Fibroblast of skin of back (primary cell): ENCODE measurements at places on chromosomes 1 and 21.
A peak's percentile ranks its signal among the peaks of the same experiment; 100 is the strongest.

DNA sequence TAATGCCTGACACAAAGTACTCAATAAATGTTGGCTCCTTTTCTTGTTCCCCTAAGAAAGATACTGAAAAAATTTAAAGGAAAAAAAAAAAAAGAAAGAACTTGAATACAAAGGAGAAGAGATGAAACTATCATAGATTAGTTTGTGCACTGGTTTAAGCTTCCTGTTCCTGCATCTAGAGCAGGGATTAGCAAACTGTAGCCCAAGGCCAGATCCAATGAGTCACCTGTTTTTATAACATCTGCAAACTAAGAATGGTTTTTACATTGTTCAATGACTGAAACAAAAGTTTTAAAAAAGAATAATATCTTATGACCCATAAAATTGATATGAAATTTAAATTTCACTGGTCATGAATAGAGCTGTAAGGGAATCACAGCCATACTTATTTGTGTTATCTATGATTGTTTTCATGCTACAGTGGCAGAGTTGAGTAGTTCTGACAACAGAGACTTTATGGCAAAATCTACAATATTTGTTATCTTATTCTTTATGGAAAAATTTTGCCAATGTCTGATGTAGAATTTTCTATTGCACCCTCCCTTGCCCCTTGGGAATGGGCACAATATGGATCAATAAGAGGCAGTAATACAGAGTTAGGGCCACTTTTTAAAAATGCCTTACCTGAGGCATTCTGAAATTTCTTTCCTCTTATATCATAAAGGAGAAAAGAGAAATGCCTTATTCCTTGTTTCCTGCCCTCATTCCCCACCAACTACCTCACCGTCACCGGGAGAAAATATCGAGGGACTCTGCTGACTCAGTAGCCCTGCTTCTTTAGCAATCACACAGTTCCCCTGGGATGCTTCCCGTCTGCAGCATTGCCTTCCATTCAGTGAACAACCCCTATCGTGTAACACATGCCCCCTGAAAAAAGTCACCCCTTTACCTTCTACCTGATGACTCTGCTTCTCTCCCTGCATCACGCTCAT lies 50.6 kb downstream of the WDR64 start:
- DNase-seq = peak; percentile 71

DNA sequence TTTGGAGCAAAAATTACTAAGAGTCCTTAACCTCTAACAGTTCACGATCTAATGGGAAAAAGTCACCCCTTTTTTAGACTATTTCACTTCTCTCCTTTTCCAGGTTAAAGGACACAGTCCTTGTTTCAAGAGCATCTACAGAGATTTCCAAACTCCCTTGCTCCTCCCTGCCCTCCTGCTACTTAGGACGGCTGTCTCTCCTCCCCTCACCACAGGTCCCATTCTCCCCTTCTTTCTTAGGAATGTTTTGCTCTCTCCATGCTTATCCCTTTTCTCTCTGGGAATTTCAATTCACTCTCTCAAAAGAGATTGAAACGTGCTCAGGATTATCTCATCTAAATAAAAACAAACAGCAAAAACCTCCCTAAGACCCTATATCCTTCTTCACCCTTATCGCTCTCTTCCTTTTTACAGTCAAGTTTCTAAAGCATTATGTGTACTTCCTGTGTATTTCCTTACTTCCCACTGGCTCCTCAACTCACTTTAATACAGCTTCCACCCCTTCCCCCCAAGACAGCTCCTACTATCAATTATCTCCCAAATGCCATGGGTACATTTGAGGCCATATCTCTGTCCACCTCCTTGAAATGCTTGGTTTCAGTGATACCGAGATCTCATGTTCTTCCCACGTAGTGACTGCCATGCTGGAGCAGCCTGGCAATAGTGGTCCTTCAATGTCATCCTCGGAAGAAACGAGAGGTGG lies 43.2 kb upstream of the ZNF281 start:
- no peak for DNase-seq

DNA sequence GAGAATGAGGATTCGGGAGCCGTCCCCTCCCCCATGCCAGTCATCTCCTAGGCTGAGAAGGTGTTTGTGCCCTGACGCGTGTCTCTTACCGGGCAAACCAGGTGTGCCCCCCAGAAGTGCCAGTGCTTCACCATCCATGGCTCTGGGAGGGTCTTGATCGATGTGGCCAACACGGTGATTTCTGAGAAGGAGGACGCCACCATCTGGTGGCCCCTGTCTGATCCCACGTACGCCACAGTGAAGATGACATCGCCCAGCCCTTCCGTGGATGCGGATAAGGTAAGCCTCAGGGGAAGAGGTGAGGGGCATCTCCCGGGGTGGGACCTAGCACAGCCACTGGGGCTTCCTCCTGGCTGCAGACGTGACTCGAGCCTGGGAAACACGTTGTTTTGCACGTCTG lies 959 bp downstream of the PADI6 start:
- DNase-seq = no peak

DNA sequence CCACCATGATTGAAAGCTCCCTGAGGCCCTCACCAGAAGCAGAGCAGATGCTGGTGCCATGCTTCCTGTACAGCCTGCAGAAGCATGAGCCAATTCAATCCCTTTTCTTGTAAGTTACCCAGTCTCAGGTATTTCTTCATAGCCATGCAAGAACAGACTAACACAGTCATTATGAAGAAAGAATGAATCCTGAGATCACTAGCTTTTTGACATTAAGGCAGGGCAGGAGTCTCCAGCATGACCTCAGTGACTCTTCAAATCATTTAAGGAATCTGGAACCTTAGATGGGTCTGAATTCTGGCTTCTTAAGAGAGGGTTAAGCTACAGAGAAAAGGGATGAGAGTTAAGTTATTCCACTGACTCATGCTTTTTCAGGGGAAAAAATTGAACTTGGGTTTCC lies 79.0 kb downstream of the PTPN14 start:
- peak; percentile 75 for DNase-seq

DNA sequence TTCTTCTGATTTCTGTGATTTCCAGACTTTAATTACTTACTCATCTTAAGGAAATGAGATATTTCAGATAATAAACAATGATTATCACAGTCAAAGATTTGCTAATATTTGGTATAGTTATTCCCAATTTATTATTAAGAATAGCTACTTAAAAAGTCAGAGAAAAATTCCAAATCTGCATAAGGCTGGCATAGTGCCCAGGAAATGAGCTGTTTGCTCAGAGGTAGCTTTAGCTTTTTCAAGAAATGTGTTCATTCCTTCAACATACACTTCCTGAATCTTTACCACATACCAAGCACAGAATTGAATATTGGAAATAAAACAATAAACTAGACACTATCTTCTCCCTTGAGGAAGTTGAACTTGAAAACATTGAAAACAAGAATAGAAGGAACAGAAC lies 44.3 kb upstream of the KCNK1 start:
- peak; percentile 4 for DNase-seq

DNA sequence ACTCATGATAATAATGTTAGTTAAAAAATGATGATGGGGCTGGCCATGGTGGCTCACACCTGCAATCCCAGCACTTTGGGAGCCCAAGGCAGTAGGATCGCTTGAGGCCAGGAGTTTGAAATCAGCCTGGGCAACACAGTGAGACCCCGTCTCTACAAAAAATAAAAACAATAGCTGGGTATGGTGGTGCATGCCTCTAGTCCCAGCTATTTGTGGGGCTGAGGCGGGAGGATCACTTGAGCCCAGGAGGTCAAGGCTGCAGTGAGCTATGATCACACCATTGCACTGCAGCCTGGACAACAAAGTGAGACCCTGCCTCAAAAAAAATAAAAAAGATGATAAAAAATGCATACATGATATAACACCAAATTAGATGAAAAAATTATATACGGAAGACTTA lies 5.3 kb downstream of the P3H1 start:
- no peak for DNase-seq

DNA sequence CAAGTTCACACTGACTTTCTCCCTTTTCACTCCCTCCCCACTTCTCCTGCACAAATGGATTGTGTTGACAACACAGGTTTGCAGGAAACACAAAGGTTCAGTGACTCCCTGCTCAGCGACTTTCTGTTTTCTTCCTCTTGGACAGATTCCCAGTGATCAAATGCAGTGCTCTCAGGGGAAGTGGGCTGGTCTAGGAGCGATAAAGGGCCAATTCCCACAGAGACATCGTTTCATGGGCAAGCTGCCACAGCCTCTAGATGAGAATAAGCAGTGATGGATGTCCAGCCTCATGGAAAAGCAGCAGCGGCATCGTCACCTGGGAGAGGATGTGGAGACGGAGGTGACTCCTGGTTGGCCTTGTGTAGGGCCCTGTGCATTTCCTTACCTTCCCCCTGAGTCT lies 30.6 kb downstream of the FYB2 start:
- peak; percentile 9 for DNase-seq

DNA sequence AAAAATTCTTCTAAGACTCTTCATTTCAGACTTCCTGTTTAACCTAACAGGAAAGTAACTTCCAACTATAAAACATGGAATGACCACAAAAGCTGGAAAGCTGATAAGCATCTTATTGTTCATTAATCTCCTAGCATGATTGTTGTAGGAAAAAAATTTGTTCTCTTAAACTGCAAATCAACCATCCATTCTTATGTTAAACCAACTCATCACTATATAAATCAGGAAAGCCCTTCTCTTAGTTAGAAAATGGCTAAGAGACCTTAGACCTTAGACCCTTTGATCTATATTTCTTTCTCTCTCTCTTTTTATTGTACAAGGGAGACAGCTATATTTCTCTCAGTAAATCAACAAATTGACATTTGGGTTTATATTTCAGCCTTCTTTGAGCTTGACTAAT lies 101.4 kb downstream of the UBE2U start:
- DNase-seq = no peak

DNA sequence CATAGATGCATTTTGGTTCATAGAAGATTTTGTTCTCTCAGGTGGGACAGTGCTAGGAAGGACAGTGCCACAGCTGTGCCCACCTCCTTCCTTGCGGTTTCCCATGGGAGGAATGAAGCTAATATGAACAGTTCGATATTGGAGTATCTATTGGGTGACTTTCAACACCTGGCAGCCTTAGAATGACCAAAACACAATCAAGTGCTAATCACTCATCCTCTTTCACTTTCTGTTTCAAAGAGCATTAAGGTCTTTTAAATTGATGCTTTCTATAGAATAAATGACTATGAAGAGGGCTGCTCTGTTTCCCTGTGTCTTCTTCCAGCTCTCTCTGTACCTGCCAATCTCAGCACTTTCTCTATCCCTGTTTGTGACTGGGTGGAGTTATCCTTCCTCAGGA lies 784.0 kb downstream of the MRPL39 start:
- no peak for DNase-seq

GRCh38 chr1:1917995-1918900 lies 831 bp downstream of the TMEM52 start:
- DNase-seq = no peak

DNA sequence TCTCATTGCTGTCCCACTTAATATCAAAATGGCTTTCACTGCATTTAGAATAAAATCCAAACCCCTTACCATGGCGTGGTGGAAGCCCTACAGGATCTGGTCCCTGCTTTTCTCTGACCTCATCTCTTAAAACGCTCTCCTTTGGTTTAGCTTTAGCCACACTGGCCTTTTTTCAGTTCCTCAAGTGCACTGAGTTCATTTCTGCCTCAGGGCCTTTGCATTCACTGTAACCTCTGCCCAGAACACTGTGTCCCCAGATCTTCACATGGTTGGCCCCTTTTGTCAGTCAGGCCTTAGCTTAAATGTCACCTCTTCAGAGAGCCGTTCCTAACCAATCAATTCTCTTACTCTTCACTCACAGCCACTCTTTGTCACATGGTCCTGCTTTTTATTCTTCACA lies 21.5 kb downstream of the BCL9 start:
- no peak for DNase-seq

DNA sequence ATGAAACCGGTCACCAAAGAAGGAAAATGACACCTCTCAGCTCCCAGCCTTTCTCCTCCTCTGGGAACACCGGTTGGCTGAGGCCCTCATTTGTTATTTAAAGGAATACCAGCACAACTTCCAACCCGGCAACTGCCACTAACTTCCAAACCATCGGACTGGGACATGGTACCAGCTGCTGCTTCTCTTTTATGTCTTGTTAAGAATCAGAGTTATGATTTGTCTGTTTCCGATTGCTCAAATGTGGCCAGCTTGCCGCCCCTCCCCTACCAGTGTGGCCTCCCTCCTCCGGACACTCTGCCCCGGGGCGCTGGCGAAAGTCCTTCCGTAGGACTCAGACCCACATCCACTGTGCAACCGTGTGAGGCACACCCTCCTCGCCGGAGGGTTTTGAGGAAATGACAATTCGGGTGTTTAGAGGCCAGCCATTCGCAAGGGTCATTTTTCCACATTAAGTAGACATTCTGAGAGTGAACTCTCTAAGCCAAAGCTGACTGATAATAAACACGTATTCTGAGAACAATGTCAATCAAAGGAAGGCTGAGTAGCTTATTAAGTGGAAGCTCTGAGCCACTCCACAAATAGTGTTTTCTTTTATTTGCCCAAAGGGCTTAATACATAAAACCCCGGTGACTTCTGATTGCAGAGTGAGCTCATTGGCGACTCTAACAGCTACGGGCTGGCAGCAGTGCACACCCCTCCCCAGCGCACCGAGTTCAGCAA lies 5.5 kb downstream of the RIPK4 start:
- DNase-seq = no peak

DNA sequence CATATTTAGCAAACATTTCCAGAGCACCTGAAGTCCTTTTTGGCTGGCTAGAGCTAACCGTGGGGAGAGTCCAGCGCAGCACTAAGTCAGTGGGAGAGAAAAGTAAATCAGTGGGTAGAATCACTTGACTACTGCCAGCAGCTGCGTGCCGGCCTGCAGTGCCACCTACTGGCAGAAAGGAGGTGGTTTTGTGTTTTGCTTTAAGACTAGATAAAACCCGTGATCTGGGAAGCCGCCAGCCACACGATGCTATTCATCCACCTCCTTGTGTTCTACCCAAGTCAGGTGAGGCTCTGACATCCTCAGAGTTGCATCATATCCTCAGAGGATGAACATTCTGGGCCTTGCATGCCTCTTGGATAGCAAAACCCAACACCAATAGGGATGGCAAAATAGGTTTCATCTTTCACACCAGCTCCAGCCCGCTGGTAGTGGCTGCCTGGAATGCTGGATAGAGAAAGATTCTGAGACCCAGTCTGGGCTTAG lies 14.1 kb upstream of the HEYL start:
- DNase-seq = peak; percentile 74

DNA sequence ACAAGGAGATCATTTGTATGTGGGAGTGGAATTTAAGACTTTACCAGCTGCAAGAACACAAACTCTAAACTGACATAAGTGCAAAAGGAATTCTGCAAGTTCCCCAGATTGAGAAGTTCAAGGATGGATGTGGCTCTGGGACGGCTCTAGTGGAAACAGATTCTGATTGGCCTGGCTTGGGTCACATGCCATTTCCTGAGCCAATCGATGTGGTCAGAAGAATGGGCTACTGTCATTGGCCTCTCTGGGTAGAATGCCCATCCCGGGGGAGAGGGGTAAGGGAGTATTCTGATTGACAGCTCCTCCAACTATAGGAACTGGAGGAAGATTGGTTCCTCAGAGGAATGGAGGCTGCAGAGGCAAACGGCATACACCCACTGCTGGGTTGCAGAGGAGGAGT lies 6.0 kb upstream of the IFNLR1 start:
- DNase-seq = peak; percentile 18

DNA sequence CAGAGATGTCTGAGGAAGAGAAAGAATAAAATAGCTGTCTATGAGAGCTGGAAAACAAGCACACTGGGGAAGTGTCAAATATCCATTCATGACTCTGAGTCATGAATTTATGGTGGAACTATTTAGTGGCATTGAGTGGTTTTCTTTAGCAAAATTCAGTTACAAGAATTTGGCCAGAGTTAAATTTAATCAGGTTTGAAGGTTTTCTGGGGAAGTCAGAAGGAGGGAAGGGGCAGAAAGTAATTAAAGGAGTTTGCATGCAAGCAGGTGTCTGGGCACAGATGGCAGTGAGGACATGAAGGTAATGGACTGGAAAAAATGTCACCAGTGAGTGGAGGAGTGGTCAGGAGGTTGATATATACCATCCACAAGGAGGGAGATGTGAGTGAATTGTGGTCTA lies 121.9 kb upstream of the IVNS1ABP start:
- peak; percentile 56 for DNase-seq
